Peyer's patch (tissue), 4 donors: ENCODE measurements at places on chromosomes 6 and 20. TPM values are rescaled to one million over a fixed set of nuclear protein-coding genes. Genes with fewer than 3 reads are reported as not detected.

CASS4 gene
- 0.47 TPM for total RNA-seq

DNA sequence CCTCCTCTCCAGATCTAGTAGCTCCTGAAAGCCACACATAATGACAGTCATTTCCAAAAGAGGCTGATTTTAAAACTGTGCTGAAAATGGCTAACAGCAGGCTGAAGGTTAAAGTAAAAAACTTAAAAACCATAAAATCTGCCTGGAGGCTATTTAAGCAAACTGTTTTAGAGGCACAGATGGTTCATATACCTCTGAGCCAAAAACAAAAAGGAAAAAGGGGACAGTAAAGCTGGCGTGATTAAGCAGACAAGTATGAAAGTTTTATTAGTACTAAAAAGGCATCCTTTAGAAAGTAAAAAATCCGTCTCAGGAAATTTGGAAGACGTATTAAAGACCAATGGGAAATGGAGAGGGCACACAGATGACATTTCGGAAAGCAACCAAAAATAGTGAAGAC lies 55.8 kb downstream of the SOBP start:
- DNase-seq = no peak

- DNase-seq = no peak
Observed at GRCh38 chr20:62927128-62927705, 912 bp upstream of the DIDO1 start.

ECT2L gene
- total RNA-seq = not detected

DNA sequence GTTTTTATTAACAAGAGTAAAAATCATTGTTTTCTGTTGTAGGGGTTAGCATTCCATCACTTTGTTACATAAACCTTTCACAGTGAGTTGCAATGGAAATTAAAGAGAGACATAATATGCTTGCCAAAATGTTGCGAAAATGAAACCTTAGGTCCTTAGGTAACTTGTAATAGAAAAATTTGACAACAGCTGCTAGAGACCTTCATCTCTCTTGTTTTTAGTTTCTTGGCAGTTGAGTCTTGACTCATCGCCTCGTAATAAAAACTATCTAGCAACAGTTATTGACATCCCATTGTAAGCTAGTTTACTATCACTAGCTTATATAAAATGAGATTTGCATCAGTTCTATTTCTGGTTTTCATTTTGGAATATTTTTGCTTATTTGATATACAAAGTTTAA lies 179.0 kb upstream of the MMS22L start:
- no peak for DNase-seq

DNA sequence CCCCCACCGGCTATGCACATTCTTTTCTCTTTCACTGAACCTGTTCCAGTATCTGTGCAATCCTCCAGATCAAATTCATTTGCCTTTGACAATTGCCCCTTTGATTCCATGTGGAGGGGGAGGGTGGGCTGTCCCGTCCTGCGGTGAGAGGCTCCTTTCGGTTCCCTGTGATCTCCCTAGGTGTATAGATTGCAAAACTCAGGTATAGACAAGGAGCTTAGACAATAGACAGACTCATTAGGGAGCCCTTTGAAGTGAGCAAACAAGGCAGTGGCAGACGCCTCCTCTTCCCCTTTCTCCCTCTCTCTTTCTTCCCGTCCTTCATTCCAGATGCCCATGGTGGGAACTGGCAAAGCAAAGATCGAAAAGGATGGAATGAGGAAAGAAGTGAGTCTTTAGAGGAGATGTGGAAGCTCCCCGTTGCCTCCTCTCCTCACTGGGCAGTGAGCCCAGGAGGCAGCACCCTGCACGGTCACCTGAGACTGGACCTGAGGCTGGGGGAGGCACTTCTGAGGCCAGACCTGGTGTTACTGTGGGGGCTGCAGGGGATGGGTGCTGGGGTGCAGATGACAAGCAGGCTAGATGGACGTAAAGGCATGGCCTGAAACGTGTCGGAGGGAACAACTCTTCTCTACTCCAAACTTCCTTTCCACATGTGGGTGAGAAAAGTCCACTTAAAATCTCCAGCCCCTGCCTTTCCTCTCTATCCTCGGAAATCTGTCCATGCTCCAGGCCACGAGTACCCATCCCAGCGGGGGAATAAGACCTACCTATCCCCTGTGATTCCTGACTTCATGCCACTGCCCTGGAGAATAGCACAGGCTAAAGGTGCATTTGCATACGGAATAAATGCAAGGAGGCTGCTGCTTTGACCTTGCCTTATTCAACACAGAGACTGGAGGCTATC lies 256.6 kb upstream of the FOXQ1 start:
- DNase-seq = no peak

DNA sequence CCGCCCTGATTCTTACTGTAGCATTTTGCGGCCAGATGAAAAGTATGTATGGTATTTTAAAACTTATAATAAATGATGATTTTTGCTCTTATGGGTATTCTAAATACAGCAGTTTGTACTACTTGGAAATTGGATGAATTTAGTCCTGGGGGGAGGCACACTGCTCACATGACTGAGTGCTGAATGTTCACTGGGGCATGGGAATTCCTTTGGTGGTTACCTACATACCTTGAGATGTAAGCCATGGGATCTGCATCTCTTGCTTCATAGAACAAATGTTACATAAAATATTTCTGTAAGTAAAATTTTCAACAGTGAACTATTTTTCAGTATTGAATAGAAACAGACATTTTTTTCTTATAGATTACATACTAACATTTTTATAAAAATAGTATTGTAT lies 71.1 kb downstream of the FIG4 start:
- DNase-seq = no peak

- DNase-seq = peak; percentile 8
Observed at GRCh38 chr6:170101281-170102035, 189.4 kb downstream of the DLL1 start.

DNA sequence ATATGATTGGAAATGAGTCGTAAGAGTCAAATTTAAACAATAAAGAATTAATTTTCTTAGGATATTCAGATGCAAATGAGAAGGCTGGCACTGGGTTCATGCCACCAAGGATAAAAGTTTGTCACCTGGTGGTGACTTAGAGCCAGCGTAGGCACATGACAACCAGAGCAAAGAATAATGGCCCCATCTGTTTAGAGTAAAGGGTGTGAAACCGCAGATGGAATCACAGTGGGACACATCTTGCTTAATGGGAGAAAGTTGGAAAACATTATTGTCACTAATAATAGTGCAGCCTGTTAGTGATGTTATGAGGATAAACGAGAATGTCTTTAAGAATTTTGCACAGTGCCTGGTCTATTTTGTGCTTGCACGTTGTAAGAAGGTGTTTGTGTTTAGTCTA lies 727.8 kb downstream of the QKI start:
- DNase-seq = no peak

MLN gene
- not detected for total RNA-seq

GRCh38 chr6:56172144-56172543 lies 75.2 kb downstream of the COL21A1 start:
- DNase-seq = no peak

SYTL3 gene
- total RNA-seq = 11.7 TPM

GRCh38 chr6:56524891-56525703 lies 117.6 kb downstream of the DST start:
- DNase-seq = no peak

AMD1 gene
- 45.7 TPM for total RNA-seq

DNA sequence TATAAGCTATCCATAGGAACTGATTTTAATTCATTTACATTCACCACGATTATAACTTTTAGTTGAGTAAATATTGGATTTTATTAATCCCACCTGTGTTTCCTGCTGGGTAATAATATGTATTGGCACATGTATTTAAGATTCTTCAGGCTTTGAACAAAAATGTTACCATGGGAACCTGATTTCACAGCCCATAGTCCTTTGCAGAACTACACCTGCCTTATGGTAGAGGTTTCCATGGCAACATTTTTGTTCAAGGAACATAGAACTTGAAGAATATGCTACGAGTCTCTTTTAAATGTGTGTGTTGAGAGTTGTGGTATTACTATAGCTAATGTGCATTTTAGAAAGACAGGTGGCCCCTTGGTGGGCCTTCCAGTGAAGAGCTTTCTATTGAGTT lies 317.4 kb downstream of the SAMD5 start:
- no peak for DNase-seq

PXDC1 gene
- total RNA-seq = 67.3 TPM

GRCh38 chr20:47849006-47849405 lies 63.7 kb upstream of the SULF2 start:
- no peak for DNase-seq

GRCh38 chr6:132446141-132446854 lies 45.0 kb upstream of the MOXD1 start:
- no peak for DNase-seq

- DNase-seq = no peak
Observed at GRCh38 chr6:157272372-157272771, 50.9 kb downstream of the TMEM242 start.

PARD6B gene
- total RNA-seq = 6.6 TPM

GRCh38 chr6:53464927-53465460 lies 79.9 kb downstream of the GCLC start:
- DNase-seq = no peak

SPATS1 gene
- total RNA-seq = not detected

DNA sequence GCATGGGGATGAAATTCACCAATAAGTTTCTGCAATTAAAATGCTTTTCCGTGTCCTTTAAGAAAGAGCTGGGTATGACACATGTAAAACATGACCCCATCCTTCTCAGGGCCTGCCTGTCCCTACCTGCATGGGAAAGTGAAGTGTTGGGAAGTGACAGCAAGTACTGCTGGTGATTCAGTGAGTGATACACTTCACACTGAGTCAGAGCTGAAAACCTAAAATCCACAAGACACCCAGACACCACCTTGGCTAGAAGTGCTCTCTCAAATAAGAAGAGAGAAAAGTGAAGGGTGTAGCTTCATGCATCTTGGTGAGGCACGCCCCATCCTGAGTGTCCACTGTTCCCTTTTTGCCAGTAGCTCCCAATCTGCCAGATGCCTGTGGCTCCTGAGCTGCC lies 3.3 kb downstream of the RAB22A start:
- no peak for DNase-seq

FOXS1 gene
- total RNA-seq = not detected

DNA sequence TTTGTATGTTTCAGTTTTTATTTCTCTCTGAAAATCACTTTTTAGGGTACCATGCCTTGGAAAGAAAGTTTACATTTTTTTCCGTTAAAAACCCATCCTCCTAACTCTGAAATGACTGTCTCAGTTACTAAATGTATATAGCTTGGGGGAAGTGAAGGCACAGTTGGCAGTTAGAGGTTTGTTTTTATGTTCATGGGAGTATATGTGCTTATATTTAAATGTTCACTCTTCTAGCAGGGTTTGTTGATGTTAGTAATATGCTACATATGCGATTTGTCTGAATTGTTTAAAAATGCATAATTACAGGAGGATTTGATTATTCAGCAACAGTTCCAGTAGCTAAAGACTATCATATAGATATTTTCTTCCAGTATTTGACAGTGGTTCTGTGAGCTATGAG lies 31.1 kb downstream of the CDKAL1 start:
- no peak for DNase-seq
